Vagina (tissue), 2 donors: ENCODE measurements at places on chromosomes 6 and 20.

DNA sequence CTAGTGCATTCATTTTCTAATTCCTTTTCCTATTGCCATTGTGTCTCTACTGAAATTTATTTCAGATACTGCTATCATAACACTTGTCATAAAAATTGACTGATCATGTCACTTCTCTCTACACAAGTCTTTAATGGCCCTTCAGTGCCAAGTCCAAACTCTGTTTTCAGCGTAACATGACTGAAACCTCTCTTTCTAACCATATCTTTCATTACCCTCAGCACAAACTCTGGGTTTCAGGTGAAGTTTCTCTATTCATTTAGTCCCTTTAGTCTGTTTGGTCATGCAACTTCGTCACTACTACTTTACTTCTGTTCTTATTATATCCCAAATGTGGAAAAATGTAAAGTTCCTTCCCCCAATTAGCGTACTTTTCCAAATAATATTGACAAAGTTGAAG lies 234.9 kb downstream of the OGFRL1 start:
- no peak for DNase-seq

DNA sequence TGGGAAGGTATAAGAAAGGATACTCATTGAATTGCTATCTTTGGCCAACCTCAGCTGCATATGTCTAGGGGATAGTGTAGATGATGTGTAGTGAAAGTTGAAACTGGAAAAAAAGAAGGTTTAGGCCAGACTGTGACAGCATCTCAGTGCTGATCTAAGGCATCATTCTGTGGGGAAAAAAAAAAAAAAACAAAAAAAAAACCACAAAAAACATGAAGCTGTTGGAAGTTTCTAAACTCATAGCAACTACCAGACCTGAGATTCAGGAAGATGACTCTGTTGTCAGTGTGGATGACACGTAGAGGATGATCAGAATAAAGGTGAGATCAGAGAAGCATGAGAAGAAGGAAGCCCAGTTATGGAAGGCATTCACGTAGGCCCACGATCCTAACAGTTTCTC lies 100.8 kb upstream of the CNKSR3 start:
- no peak for DNase-seq

DNA sequence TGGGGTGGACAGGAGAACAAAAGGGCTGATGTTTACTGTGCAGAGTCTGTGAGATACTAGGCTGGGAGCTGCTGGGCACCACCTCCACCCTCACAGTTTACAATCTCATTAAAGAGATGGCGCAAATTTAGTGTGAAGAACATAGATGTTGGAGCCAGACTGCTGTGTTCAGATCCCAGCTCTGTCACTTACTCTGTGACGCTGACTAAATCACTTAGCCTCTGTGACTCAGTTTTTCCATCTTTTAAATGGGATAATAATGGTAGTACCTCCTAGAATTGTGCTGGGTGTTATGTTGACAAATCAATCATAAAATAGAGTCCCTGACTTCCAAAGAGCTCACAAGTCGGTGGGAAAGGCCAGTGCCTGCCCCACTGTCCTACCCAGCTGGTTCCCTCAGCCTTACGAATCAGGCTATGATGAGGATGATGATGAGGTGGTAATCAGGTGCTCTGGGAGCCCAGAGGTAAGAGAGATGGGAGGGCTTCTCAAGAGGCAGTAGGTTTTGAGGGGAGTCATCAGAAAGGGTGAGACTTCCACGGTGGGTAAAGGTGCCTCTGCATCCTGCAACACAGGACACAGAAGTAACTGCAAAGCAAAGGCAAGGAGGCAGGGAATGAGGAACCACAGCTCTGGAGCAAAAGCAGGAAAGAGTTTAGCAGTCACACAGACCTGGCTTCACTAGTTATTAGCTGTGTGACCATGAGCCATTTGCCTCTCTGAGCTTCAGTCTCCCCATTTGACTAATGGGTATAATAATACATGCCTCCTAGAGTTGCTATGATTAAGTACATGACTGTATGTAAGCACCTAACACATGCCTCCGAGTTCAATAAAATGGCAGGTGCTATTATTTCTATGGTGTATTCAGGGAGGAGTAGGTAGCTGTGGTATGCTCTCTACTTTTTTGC lies 8.9 kb downstream of the FYN start:
- no peak for DNase-seq

DNA sequence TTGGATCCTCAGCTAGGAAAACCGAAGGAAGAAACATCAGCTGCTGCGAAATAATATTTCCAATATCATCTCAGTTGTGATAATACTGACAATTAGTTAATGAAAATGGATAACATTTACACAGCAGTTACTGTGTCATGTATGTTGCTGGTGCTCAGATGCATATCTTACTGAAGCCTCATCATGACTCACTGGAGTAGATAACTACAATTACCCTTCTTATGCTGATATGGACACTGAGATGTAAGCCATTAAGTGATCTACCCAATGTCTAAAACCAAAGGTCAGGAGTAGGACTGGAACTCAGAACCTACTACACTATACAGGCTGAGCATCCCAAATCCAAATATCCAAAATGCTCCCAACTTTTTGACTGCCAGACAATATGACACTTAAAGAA lies 54.7 kb upstream of the LYRM2 start:
- no peak for DNase-seq

DNA sequence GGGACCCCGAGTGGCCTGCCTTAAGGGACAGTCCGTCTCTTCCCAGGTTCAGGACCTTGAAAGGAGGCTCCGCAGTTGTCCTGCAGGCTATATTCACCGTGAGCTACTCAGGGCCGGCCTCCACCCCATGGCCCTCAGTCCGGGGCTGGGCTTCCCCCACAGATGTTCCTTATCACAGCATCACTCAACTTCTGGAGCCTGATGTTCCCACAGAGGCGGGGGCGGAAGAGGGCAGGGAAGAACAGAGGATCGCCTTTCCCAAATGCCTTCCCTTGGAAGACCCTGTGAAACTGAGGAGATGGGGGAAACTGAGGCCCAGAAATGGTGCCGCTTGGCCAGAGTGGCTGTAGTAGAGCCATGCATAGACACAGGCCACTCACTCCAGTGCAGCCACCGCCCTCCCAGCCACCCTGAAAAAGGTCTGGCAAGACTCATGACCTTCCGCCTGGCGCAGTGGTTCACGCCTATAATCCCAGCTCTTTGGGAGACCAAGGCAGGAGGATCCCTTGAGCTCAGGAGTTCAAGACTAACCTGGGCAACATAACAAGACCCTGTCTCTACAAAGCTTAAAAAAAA lies 4.3 kb upstream of the COX4I2 start:
- no peak for DNase-seq

GRCh38 chr20:8127553-8128255 lies 4.4 kb upstream of the PLCB1 start:
- DNase-seq, result no peak

DNA sequence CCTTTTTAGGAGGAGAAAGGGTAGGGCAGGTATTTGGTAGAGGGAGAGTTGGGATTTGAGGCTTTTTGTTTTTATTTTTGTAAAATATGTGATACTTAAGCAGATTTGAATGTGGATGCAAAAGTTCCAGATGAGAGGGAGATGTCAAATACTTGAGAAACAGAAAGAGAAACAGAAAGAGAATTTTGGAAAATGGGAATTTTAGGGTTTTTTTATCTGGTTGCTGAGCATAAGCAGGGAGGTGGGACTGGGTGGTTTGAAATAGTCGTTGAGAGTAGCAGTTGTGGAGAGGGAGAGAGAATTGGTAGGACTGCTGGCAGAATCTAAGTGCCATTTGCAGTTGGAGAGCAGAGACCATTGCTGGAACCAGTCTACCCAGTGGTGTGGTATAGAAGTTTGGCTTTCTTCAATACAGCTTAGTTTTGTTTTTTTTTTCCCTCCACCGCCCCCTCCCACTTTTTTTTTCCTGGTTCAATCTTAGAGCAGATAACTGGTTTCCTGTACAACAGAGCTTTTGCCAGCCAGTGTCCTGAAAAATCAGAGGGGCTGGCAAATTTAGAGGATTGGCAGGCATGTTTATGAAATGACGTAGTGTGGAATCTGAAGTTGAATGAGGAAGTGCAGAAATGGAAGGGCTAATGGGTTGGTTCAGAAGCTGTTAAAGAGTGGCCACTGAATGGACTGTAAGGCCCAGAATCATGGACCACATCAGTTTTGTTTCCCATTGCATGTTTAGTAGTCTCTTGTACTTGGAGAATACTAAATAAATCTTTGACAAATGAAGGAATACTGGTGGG lies 68.7 kb downstream of the ATRN start:
- DNase-seq, result no peak

DNA sequence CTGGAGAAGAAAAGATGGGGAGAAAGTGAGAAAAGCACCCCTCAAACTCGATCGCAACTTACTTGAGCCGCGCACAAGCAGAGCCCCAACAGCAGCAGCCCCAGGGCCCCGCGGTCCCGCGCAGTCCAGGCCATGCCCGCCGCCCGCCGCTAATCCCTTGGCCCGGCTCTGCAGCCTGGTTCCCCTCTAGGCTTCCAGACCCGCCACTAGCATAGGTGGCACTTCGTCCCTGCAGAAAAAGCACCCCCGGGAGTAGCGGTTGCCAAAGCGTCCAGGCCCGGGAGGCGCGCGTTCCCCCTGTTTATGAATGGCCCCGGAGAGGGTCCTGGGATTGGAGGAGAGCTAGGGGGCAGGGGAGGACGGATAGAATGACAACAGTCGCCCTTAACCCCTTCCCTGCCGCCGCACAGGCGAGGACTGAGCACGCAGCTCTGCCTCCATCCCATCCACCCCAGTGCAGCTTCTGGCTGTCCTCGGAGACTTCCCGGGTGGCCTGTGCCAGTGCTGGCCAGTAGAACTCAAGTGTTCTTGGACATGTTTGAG lies 19.9 kb downstream of the COL9A1 start:
- DNase-seq, result no peak

GRCh38 chr6:44057238-44057930 lies 69.9 kb downstream of the MRPL14 start:
- DNase-seq, result no peak

DNA sequence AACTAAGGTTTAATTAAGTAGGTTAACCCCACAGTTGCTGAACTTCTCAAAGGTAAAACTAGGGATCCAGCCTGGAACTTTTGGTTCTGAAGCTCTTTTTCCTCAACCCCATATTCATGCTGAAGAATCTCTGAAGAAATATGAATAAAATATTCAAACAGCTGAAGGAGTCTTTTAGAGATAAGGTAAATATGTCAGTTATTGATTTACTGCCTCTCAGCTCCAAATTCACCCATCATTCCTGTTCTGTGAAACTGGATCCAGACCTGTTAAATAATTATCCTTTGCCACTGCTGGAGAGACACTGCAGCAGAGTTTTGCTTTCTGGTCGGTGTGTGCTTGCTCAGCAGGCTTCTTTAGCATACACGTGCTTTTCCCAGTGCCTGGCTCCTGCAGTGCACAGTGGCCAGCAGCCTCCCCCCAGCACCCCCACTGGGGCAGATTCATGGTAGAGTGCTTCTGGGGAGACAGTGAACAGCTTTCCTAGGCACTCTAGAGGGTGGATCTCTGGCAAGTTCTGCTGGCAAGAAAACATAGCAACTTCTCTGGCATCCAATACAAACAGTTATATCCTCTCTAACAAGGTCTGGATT lies 62.0 kb upstream of the BCLAF1 start:
- DNase-seq, result no peak

DNA sequence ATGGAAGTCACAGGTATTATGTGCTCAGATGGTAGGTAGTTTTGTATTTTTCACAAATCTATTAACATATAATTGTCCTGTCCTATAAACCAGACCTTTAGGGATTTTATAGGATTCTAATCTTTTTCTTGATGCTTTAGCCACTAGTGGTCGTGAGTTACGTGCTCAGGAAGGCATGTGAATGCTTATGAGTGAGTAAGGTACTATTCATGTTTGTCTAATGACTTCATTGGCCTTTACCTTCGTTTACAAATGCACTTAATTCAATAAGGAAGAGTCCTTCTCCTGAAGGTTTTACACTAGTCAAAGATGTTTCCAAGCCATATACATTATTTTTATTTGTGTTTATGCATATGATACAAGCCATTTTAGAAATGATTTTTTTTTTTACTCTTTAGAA lies 23.0 kb downstream of the PACRG start:
- DNase-seq, result no peak

- no peak for DNase-seq
Measured at GRCh38 chr6:28488916-28489365, 26.7 kb downstream of the GPX6 start.

GRCh38 chr6:112342511-112342910 lies 4.6 kb upstream of the RFPL4B start:
- no peak for DNase-seq

- no peak for DNase-seq
Measured at GRCh38 chr6:48611332-48611731, 500.3 kb upstream of the PTCHD4 start.

DNA sequence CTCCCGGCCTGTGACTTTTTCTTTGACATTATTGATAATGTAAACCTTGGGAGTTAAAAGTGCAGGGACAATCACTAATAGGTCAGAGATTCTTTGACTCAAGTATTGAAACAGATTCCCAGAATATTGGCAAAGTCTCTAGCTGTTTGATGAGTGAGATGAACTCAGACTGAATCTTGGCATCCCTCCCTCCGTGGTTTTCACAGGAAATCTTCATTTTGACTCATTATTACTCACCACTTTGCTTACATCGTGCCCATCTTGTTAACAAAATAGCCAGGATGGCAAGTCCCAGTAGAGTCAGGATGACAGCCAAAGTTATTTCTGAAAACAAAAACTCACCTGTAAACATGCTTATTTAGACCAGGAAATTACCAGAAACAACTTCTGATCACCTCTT lies 2.0 kb downstream of the TSBP1 start:
- no peak for DNase-seq

DNA sequence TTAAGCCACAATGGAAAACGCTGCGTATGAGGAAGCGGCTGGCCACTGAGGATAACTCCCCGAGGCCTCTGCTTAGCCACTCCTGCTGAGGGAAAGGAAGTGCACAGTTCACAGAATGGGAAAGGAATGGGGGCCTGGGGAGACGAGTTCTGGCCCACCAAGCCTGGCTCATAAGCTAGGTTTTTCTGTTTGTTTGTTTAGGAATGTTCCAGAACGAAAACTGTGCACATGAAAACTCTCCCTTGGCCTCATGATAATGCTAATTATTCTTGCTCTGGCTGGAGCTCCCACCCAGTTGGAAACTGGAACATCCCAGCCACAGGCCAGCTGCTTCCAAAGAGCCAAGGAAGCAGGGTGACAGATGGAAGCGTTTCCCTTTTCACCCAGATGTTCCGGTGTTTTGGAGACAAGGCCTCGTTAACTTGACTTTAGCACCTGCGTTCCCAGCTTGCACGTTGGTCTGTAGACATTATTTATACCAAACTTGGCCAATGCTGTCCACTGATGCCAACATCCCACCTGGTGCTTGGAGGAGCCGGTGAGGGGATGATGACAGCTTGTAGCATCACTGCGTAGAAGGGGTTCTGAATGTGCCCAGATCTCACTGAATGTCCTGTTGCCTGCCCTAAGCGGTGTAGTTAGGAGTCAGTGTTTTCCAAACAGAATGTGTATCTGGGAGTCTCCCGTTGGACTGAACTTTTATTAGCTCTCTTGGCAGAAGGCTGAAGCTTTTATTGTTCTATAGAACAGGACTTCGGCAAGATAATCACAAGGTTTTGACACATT lies 34.5 kb downstream of the APCDD1L start:
- no peak for DNase-seq

GRCh38 chr6:13536796-13537526 lies 37.4 kb upstream of the SIRT5 start:
- DNase-seq, result no peak

- no peak for DNase-seq
Measured at GRCh38 chr6:7541175-7542064, at the start of gene DSP. Gene DSP (plus strand): TSS chr6:7541671. CDS start chr6:7541916, 245 bp downstream.
